ENCODE measurements at places on chromosomes 3 and 15.

DNA sequence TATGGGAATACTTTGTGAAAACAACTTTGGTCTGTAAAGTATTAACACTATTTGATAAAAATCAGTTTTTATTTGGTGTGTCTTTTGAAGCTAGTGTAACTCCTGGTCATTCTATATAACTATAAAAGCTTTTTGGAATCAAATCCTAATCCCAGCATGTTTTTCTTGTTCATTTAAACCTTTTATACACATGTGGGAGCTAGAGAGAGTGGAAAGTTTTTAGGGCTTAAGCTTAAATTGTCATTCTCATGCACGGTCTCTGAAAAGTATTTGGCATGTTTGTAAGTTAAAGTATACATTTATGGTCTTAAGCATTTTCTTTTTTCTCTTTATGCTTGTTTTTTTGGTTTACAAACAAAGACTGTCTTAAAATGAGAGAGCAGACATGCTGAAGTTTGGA is 83.4 kb upstream of the RARB start:
- no peak for DNase-seq

DNA sequence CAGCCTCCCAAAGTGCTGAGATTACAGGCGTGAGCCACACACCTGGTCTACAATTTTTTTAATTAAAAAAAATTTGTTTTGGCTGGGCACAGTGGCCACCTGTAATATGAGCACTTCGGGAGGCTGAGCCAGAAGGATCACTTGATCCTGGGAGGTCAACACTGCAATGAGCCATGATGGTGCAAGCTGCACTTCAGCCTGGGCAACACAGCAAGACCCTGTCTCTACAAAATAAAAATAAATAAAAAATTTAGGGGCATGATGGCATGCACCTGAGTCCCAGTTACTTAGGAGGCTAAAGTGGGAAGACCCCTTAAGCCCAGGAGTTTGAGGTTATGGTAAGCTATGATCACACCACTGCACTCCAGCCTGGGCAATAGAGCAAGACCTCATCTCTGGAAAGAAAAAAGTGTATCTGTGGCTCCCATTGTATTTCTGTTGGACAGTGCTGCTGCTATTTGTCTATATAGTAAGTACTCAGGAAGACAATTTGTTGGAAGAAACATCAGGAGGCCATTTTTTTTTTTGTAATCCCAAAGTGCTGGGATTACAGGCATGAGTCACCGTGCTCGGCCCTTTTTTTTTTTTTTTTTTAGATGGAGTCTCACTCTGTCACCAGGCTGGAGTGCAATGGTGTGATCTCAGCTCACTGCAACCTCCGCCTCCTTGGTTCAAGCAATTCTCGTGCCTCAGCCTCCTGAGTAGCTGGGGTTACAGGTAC is 27.5 kb upstream of the SH3BP5 start:
- no peak for DNase-seq

- DNase-seq: no peak
Observed at GRCh38 chr3:2921452-2921851, 188.7 kb downstream of the IL5RA start.

DNA sequence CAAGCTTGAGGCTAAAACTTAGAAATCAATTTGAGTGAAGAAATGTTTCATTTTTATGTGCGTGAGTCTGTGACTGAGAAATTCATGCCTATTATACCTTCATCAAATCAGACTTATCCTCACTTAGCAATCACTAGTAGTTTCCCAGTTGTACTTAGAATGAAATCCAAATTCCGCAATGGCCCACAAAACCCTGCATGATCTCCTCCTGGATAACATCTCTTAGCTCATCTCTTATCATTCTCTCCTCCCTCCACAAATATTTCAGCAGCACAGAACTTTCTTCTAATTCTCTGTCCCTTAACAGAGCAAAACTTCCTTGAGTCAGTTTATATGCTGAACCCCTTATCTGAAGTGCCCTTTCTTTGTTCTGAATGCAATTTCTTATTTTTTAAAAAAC is 198.8 kb upstream of the TGFBR2 start:
- DNase-seq: no peak

- no peak for DNase-seq
Observed at GRCh38 chr3:194750491-194750828, 64.8 kb downstream of the FAM43A start.

DNA sequence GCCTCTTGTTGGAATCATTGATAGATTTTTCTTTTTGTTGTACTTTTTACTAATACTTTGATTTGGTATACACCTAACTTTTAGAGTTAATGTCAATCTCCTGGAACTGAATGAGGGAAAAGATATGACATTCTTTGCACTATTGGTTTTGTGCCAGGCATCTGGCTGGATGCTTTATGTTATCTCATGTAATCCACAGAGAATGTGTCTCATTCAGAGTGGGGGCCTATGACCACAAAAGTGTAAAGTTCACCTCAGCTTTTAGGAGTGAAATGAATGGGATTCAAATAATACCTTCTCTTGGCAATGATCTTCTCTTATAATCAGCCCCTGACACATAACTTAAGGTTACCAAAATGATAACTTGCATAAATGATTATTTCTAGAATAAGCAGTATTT is 329.1 kb upstream of the ROPN1 start:
- DNase-seq: no peak

Measured in coronary artery (tissue), 2 donors.